DMS 273 treated with DMSO at 0.1 percent for 48 hours (cell line): ENCODE measurements at places on chromosomes 2 and 18.

- no peak for DNase-seq
Measured at GRCh38 chr2:57850415-57851130, 196.0 kb upstream of the VRK2 start.

DNA sequence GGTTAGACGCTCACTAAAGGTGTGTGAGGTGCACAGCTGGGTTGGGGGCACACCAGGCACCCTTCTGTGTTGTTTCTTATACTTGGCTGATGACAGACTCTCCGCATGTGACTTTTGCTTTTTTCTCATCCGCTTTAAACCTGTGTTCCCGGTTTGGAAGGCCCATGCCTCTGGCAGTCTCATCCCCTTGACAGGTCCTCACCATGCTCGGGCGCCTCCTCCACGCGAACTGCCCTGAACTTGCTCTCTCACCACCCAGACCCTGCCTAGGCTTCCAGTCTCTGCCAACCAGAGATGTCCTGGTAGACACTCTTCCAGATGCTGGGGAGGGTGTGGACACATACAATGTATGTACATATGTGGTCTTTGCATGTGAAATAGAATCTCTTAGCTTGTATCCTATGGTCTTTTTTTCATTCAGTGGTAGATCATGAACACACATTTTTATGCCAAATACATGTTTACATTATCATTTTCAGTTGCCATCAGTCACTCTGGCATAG lies 79.8 kb downstream of the LIMS1 start:
- DNase-seq, result no peak

DNA sequence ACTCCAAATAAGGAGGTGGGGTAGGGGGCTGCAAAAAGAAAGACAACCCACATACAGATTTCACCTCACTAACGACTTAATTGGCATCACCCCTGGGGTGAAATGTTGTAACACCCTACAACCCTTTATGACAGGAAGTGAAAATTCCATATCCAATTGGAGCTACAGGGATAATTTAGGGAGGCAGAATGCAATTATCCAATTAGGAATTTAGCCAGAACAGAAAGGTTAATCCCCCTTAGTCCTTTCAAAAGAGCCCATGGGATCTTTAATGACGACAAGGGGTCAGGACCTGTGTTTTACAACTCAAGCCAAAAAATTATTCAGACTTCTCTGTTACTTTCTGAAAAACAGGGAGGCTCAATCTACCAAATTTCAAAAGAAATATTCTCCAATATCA lies 1027.1 kb downstream of the TMEM182 start:
- no peak for DNase-seq

GRCh38 chr2:167750675-167751074 lies 496.7 kb downstream of the STK39 start:
- DNase-seq, result no peak

GRCh38 chr2:40169430-40169829 lies 282.5 kb downstream of the SLC8A1 start:
- no peak for DNase-seq
